SK-N-SH (cell line): ENCODE measurements at places on chromosomes 12 and 14. TPM values are rescaled to one million over a fixed set of nuclear protein-coding genes. Genes with fewer than 3 reads are reported as not detected.
A peak's percentile ranks its signal among the peaks of the same experiment; 100 is the strongest.

Gene COCH
- 9.3 and 9.9 TPM in 2 replicates for polyA plus RNA-seq

- no peak for DNase-seq
Measured at GRCh38 chr12:59874781-59875180, 279.0 kb downstream of the SLC16A7 start.

GRCh38 chr12:23025372-23026016 lies 400.5 kb downstream of the ETNK1 start:
- no peak for DNase-seq

- peak; percentile 24 for DNase-seq
Measured at GRCh38 chr14:20470603-20470901, 1.3 kb downstream of the PNP start.

DNA sequence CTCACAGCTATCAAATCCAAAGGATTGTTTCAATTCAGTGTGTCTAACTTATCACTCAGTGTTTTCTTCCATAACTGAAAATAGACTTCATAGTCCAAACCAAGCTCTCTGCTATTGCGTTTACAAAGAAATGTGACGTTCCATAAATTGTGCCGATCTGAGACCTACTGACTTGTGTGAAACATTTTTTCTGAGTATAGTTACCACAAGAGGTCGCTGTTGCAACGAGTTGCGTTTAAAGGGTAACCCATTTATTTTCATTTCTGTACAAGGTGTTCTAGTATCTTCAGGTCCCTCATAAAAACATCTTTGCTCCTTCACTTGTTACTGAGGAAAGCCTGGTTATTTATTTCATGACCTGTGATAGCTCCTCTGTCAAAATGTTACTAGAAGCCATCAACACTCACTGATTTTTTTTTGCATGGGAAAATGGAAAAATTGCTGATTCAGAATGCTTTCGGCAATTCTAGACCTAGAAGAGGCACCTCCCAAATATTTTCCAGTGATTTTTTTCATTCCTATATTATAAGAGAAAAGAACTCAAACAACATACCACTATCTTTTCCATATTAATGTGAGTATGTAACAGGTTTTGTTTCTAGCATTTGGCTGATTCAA lies 60.9 kb upstream of the OR4E1 start:
- peak; percentile 31 for DNase-seq

- DNase-seq = no peak
Measured at GRCh38 chr12:70443062-70443673, 77.1 kb downstream of the KCNMB4 start.

- no peak for DNase-seq
Measured at GRCh38 chr14:92560106-92560865, 46.7 kb downstream of the RIN3 start.
